ENCODE measurements at places on chromosomes 6 and 20.

DNA sequence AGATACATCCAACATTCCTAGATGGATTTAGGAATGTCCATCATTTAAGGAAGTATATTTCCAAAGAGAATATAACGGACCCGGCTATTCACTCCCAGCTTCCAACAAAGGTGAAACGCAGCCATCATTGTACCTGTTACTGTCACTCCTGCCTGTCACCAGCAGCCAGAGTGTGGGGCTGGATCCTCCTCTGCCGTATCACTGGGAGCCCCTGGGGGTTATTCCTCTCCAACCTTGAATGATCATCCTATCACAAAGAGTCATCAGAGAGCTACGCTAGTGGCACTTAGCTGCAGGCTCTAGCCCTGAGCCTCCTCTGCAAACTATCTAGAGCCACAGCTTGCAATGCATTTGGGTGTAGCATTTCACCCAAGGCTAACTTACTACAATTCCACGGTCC is 73.6 kb upstream of the NHSL1 start:
- no peak for DNase-seq

DNA sequence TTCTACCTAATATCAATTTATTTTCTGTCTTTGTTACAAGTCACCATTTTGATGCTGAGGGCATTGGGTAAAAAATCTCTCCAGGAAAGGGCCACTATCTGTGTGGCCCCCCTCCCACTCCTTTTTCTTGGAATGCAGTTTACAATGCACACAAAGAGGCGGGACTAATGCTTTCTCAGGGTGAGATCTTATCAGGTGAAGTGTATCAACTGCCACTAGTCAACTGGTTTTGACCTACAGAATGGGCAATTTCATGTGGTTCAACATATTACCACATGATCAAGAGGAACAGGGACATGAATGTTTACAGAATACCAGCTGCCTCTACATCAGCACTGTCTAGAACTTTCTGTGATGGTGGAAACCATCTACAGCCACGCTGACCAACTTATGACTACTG is 3.7 kb downstream of the RRBP1 start:
- no peak for DNase-seq

- no peak for DNase-seq
Observed at GRCh38 chr6:34536251-34536958, 19.7 kb downstream of the SPDEF start.

DNA sequence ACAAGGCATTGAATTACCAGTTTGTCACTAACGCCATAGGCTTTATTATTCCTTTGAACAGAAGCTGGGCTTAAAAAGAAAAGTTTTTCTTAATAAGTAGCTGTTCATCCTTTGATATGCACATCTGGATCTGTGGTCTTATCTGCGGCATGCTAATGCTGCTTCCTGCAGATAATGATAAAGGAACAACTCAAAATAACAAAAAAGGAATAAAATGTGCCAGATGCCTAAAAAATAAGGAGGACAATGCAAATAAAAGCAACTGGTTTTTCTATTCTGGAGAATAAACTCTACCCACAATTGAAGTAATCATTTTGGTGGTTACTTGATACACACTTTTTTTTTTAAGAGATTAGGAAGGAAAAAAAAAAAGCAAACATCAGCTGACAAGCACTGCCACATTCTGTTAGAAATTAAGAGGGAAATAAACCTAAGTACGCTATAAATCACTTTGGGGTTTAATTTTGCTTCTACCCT is 156.8 kb upstream of the SALL4 start:
- no peak for DNase-seq

- no peak for DNase-seq
Observed at GRCh38 chr6:22113026-22113766, 183.6 kb downstream of the PRL start.

DNA sequence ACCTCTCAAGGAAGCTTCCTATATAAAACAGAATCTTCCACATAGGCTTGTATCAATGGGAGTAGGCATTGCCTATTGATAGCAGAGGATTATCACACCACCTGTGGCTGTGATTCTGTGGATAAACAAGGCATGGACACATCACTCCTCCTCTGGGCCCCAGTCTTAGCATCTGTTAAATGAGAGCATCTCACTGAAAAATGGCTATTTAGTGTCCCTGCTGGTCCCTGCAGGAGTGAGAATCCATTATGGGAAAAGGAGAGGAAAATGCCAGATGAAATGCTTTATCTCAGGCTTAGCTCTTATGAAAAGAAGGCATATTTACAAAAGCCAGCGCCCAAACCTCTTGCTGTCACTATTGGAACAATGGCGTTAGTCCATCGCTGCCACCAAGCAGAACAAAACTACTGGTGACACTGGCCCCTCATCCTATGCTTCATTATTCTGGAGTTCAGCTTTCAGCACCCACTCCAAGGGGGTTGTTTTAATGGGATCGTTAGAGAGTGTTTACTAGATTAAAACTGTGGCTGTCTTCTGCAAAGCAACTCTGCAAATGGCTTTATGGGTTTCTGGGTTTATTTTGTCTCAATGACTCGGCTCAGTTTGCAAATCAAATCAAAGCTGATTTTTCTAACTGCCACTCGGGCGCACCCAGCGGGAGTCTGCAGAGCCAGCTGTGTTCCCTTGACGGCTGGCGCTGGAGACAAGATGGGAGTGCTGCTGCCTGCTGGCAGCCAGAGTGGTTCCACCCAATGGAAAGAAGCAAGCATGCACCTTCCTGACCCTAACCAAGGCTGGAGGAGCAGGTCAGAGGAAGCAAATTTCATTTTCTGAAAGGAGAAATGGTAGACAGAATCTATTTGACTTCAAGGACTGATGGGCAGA is 658.8 kb upstream of the CHD6 start:
- DNase-seq = no peak

GRCh38 chr20:46222521-46223007 is 85.7 kb downstream of the CDH22 start:
- DNase-seq = no peak

DNA sequence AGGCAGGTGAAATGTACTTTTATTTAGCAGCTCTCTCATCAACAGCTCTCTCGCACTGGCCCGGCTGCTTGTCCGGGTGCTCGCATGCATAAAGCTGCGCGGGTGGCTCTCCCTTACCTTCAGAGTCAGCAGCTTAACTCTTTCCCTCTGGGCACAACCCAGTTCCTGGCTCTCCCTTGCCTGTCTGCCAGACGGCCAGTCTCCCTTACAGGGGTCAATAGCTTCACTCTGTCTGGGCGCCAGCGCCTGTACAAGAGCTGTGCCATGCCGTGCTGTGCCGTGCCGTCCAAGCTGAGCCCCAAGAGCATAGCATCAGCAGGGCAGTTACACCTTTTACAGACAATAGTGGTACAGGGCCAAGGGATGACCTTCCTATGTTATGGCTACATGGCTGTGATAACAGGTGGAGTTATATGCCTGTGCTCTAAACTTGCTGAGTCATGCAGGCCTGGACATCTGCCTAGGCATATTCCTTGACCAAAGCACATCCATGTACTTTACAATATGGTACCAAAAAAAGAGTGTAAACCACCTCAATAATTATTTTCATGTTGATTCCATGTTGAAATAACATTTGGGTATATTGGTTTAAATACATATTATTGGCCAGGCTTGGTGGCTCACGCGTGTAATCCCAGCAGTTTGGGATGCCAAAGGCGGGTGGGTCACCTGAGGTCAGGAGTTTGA is 47.9 kb downstream of the BLTP3A start:
- no peak for DNase-seq

DNA sequence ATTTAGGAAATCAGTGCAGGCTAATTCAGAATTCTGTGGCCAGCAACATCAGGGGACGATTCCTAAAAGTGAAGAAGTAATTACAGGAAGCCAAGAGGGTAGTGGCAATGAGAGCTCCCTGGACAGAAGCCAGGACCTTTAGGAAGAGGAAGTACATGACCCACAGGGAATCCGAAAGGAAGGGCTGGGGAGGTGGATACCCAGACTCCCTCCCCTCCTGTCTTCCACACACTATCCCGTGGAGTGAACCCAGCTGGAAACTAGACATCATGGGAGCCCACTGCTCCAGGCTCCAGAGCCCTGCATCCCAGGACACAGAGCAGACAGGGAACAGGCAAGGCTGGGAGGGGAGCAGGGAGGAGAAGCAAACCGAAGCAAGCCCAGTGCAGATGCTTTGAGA is 83.0 kb downstream of the SNX5 start:
- DNase-seq = no peak

- DNase-seq = no peak
Observed at GRCh38 chr20:61295249-61295648, 43.2 kb downstream of the CDH4 start.
